ENCODE measurements at places on chromosomes 7 and 10.

GRCh38 chr10:50293513-50294313, 42.4 kb upstream of the ASAH2 start:
- DNase-seq = no peak

DNA sequence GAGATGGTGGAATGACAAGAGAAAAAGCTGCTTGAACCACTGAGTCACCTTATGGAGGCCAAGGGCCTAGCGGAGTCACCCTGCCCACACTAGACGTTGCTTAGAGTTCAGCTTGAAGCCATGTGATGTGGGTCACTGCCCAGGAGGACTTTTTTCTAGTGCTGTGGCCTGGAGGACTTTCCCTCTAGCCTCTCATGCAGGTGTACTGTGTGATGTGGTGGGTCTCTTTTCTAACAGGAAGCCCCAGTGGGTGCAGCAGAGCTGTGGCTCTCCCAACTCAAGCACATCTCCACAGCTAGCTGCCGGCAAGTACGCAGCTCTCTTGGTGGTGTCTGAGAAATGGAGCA, 13.6 kb downstream of the POR start:
- DNase-seq = no peak

- no peak for DNase-seq
Observed at GRCh38 chr7:108253275-108254044, 123.3 kb upstream of the LAMB4 start.

DNA sequence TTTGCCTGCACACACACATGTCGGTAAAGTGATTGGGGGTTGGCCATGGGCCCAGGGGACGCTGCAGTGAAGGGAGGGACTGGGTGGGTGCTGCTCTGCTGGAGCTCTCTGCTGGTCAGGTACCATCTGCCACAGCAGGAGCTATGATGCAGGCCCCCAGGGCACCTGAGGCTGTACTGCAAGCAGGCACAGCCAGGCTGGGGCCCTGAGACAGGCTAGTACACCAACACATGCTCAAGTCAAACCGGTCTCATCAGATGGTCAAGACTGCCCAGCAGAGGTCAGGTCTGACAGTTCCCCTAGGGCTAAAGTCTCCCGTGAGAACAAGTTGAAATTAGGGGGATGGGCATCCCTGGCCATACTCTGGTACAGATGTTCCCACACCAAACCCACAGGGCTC, 118.3 kb upstream of the THSD7A start:
- DNase-seq = no peak

- no peak for DNase-seq
Observed at GRCh38 chr10:78254013-78254412, 220.3 kb downstream of the RPS24 start.
